ENCODE measurements at places on chromosomes 7 and 10.

GRCh38 chr7:137990251-137990941 lies 11.5 kb downstream of the CREB3L2 start:
- no peak for DNase-seq

DNA sequence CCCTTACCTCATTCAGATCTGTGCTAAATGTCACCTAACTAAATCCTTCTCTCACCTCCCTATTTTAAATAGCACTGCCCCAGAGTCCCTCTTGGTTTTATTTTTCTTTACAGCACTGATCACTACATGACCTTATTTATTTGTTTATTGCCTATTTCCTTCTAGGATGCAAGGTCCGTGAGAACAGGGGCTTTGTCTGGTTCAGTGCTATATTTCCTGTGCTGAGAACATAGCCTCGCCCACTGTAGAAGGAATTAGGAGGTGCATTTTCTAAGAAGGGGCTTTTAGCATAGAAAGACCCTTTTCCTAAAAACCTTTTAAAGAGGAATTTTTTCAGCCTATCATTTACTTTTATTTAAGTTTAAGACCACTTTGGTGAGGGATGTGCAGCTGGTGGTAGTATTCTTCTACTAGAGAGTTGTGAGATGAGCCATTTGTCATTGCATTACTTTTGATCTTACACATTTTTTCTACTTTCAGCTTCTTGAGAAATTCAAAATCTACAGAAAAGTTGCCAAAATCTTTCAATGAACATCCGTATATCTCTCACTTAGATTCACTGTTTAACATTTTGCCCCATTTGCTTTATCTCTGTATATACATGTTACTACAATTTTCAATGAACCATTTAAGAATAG lies 13.5 kb upstream of the PCGF5 start:
- DNase-seq: no peak

DNA sequence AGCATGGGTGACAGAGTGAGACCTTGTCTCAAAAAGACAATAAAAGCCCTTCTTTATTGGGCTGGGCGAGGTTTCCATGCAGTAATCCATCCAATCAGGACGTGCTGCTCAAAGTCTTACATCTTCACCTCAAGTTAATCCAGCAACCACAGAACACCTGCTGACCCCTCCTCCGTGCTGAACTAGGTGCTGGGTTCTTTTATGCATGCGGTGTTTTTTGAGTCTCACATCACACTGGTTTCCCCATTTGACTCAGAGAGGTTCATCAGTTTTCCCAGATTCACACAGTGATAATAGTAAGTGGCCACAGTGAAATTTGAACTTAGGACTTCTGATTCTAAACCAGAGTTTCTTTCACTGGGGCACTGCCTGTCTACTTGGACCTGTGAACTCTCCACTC lies 58.3 kb upstream of the GTF2I start:
- DNase-seq: no peak

GRCh38 chr7:2175514-2175913 lies 57.2 kb downstream of the MAD1L1 start:
- no peak for DNase-seq

DNA sequence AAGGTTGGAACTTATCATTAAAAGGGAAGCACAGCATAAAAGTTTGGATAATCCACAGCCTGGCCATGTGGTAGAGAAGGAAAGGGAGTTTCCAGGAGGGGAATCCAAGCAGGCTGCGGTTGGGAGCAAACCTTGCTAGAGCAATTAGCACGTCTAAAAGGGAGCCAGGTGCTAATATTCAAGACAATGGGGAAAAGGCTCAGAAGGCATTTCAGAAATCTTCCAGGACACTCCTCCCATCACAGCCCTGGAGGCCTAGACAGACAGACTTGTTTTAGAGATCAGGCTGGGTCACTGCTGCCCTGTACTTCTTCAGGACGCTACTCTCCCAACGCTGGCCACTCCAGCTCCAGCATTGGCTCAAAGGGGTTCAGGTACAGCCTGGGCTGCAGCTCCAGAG lies 96.2 kb upstream of the KAT6B start:
- no peak for DNase-seq

DNA sequence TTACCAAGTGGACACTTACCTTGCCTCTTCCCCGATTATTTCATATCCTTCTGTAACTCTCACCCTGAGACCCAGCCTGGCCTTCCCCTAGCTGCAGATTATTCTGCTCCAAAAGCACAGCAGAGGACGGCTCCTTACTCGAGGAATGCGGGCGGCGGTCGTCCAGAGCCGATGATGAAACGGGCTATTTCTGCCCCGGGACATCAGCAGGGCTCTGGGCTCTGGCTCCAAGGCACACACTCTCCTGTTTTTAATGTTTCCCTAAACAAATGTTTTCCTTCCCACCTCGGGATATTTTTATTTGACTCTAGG lies 343 bp upstream of the C10orf71 start:
- no peak for DNase-seq

DNA sequence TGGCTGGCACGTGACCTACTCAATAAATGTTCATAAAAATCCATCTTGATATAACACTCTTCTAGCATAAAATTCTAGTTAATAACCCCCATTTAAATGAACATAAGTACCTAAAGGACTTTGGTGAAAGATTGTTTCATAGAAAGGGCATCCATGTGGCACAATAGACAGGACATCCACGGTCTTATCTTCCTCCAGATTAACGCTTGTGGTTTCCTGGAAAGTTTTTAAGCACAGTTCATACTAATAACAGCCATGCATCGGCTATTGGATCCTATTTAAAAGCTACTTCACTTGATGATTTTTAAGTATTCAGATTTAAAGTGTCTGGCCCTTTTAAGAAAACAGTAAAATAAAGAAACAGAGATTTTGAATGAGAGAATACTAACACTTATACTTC lies 288.3 kb downstream of the AHR start:
- no peak for DNase-seq

All from stimulated activated CD8-positive, alpha-beta memory T cell treated with anti-CD3 and anti-CD28 coated beads, Interleukin-15, amount 100 ng/mL, for 1 hour (primary cell).